ENCODE measurements at places on chromosomes 7 and 10. TPM values are rescaled to one million over a fixed set of nuclear protein-coding genes. Genes with fewer than 3 reads are reported as not detected.

DNA sequence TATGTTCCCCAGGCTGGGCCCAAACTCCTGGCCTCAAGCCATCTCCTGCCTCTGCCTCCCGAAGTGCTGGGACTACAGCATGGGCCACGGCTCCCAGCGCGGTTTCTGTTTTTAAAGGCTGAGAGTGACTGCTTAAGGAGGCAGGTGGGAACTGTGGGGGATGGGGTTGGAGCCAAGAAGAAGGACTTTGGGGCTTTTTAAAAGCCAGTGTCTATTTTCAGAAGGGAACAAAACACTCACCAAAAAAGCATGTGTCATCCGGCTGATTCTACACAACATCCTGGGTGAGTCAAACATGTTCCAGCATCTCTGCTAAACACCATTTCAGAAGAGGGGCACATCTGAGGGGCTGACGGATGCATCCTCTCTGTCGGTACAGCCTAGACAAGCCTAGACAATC is 824.5 kb downstream of the TYW1 start:
- no peak overlapping the region for H3K27ac ChIP-seq
- DNase-seq = no peak
- no peaks in the 10 kb centered on the region for H3K27me3 ChIP-seq
- H3K4me1 ChIP-seq = no peaks in the 10 kb centered on the region

DNA sequence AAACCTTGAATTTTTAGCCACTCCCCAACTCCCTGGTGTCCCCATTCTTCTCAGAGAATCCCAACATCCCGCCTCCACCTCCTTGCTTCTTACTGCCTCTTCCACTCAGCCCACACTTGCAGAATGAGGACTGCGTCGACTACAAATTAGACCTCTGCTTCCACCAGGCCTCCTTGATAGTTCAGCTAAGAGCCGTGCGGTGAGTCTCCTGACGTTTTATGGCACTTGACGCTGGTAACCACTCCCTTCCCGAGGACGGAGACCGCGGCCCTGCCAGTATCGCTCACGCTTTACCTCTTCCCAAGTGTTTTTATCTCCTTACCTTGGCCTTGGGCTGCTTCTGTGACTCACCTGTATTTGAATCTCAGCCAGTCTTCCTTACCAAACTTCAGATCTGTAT is 31.1 kb downstream of the RBM17 start:
- no peak overlapping the region for H3K4me3 ChIP-seq
- no peak for DNase-seq
- peaks cover 19% of the 10 kb centered on the region for H3K4me1 ChIP-seq
- H3K27ac ChIP-seq = peak overlapping the region; percentile 68
- no peaks in the 10 kb centered on the region for H3K27me3 ChIP-seq

DNA sequence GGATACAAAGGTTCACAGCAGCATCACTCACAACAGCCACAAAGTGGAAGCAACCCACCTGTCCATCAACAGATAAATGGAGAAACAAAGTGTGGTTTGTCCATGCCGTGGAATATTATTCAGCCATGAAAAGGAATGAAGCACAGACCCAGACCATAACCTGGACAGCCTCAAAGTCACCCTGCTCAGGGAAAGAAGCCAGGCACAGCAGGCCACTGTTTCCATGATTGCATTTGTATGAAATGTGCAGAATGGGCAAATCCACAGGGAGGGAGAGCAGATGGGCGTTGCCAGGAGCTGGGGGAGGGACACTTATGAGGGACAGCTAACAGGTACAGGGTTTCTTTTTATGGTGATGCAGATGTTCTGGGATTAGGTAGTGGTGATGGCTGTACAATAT is 30.3 kb downstream of the FOXL3 start:
- peaks cover 48% of the 10 kb centered on the region for H3K27me3 ChIP-seq
- H3K4me3 ChIP-seq = no peak overlapping the region

GRCh38 chr10:124066781-124067714 is 26.4 kb downstream of the CHST15 start:
- no peak overlapping the region for H3K4me3 ChIP-seq
- H3K27ac ChIP-seq = peak overlapping the region; percentile 16
- H3K27me3 ChIP-seq = peaks cover 8% of the 10 kb centered on the region
- peaks cover 22% of the 10 kb centered on the region for H3K4me1 ChIP-seq

- H3K27ac ChIP-seq = no peak overlapping the region
- H3K4me1 ChIP-seq = no peaks in the 10 kb centered on the region
- H3K27me3 ChIP-seq = no peaks in the 10 kb centered on the region
- no peak for DNase-seq
- H3K36me3 ChIP-seq = no peaks in the 10 kb centered on the region
These were observed 83.1 kb upstream of the IGFBP3 start for GRCh38 chr7:46003896-46004875.

DNA sequence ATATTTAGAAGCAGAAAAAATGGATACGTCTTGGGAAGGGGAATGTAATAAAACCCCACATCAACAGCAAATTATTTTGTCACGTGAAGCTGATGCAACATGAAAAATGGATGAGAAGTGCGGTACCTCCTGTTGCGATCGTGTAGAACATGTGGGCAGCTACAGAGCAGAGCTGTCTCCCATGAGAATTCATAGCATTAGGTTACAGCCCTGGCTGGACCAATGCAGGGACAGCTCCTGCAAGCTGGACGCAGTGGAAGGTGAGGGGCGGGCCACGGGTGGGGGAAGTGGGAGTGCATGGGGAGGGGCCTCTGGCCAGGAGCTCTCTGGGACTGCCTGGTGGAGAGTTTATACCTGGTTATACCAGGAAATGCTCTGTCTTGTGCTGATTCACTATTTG is 120.3 kb downstream of the GATA3 start:
- H3K4me1 ChIP-seq = peaks cover 2% of the 10 kb centered on the region
- H3K27ac ChIP-seq = no peak overlapping the region
- no peaks in the 10 kb centered on the region for H3K27me3 ChIP-seq
- peaks cover 2% of the 10 kb centered on the region for H3K36me3 ChIP-seq

The AKR1C1 gene
- 1.2 TPM for total RNA-seq

The VDAC2 gene
- total RNA-seq = 109 TPM

The GIMAP5 gene
- total RNA-seq = 65.3 TPM

The HOXA10 gene
- not detected for total RNA-seq

The CARD11 gene
- 155 TPM for total RNA-seq

The OR6B1 gene
- not detected for total RNA-seq

The CUX1 gene
- total RNA-seq = 52.8 TPM

The CTAGE6 gene
- 0.73 TPM for total RNA-seq

Data from T-helper 17 cell (primary cell).